ENCODE measurements at places on chromosomes 2 and 18.

- peak; percentile 72 for DNase-seq
- H3K36me3 ChIP-seq, result no peaks in the 10 kb centered on the region
- no peak overlapping the region for H3K27ac ChIP-seq
- peaks cover 4% of the 10 kb centered on the region for H3K4me1 ChIP-seq
- H3K27me3 ChIP-seq, result no peaks in the 10 kb centered on the region
These were observed 55.4 kb upstream of the GLI2 start for GRCh38 chr2:120680136-120680761.

DNA sequence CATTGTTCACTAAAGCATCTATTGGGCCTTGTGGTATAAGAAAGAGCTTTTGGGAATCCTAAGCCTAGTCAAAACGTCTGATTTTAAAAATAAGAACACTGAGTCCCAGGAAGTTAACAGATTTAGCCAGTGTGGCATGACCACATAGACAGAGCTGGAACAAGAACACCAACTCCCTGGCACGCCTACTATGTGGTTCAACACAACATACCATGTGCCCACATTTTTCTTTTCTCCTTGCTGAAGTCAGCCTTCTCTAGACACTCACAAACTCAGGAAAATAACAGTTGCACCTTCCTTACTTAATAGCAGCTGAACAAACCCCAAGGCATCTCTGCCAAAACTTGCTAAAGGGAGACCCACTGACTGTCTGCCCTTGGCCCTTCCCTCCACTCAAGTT is 124.8 kb downstream of the C1D start:
- no peaks in the 10 kb centered on the region for H3K4me1 ChIP-seq
- no peak overlapping the region for H3K27ac ChIP-seq
- H3K36me3 ChIP-seq, result no peaks in the 10 kb centered on the region
- no peak overlapping the region for H3K4me3 ChIP-seq
- no peaks in the 10 kb centered on the region for H3K27me3 ChIP-seq

DNA sequence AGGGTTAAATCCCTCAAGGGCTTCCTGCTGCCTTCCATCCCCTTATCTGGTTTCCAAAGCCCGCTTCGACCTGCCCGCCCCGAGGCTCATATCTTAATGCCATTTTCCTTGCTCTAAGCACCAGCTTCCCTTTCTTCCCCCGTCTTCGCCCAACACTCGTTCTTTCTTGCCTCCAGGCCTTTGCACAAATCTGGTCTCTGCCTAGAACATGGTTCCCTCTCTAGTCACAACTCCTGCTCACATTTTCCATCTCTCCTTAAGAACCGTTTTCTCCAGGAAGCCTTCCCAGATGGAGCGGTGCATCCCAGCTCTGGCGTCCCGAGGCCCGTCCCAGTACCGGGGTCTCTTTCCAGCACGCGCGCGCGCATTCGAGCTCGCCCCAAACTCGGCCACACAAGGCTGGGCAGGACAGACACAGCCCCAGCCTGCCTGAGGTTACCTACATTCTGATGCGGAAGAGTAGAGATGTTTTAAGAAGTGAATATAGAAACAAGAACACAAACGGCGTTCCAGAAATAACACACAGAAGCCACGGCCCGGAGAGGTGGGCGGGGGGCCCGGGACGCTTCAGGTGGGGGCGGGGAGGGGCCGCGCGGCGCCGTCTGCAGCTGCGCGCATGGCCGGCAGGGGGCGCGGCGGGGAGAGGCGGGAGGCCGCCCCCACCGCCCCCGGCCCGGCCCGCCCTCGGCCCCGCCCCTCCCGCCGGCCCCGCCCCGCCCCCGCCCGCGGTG is at the start of gene DGKD:
DGKD (plus strand) TSS at position 726 of the 731 bp plus-strand sequence. CDS start 25 bp downstream, outside the sequence.
- H3K4me3 ChIP-seq, result peak within 1 kb of the TSS; percentile 71
- no peaks in the 10 kb centered on the region for H3K27me3 ChIP-seq
- H3K4me1 ChIP-seq, result peaks cover 36% of the 10 kb centered on the region
- peaks cover 5% of the 10 kb centered on the region for H3K36me3 ChIP-seq
- H3K27ac ChIP-seq, result peak within 1 kb of the TSS; percentile 48

DNA sequence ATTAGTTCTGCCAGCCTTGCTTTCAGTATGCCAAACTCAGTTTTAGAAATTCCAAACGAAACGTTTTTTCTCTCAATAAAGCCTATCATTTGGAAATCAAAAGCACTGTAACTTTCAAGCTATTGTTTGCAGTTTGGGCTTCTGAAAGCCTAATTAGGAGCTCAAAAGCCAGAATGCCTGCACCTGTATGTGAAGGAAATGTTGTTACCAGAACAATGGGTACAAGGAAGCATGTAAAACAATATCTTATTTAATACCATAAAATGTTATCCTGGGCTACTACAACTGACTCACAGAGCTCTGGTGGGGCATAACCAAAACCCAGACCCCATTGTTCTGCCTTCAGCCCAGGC is 12.6 kb upstream of the GULP1 start:
- DNase-seq, result no peak
- no peaks in the 10 kb centered on the region for H3K4me1 ChIP-seq
- H3K4me3 ChIP-seq, result no peak overlapping the region

GRCh38 chr18:76126327-76126726 is 368.7 kb downstream of the ZNF516 start:
- H3K36me3 ChIP-seq, result no peaks in the 10 kb centered on the region
- H3K27ac ChIP-seq, result no peak overlapping the region
- no peak for DNase-seq
- no peak overlapping the region for H3K4me3 ChIP-seq
- H3K27me3 ChIP-seq, result no peaks in the 10 kb centered on the region
- H3K4me1 ChIP-seq, result no peaks in the 10 kb centered on the region

All from DND-41 (cell line).